ENCODE measurements at places on chromosomes 2 and 18.
A peak's percentile ranks its signal among the peaks of the same experiment; 100 is the strongest.

- peak; percentile 62 for DNase-seq
Observed at GRCh38 chr2:56184500-56185011, 766 bp downstream of the CCDC85A start.

GRCh38 chr2:173884025-173884802 lies 81.0 kb downstream of the SP3 start:
- no peak for DNase-seq

GRCh38 chr2:145090841-145091761 lies 571.2 kb upstream of the ZEB2 start:
- DNase-seq: no peak

DNA sequence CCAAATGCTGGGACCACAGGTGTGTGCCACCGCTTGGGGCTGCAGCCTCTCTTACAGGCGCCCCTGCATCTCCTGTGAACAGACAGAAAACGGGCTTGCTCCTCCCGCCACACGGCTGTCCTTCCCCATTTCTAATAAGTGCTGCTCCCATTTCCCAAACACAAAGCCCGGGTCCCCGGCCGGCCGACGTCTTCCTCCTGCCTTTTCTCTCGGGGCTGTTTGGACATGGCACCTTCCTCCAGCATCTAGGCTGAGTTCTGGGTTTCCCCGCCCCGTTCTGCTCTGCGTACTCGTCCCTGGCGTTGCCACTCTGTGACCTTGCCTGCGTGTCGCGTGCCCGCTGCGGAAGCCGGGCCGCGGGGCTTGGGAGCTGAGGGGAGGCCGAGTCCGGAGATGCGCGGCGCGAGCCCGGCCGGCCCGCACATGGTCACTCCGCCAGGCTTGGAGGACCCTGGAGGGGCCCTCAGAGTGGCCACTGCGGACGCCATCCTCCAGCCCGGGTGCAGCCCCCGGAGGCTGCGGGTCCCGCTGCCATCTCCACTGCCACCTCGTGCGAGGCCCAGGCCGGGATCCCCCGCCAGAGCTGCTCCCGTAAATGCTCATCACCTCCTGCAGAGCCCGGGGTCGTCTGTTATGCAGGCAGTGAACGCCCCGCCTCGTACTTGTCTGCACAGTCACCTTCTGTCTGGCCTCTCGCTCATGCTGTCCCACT lies 26.3 kb downstream of the PRELID3A start:
- no peak for DNase-seq

- DNase-seq: no peak
Observed at GRCh38 chr2:189203177-189203799, 23.7 kb upstream of the COL5A2 start.

DNA sequence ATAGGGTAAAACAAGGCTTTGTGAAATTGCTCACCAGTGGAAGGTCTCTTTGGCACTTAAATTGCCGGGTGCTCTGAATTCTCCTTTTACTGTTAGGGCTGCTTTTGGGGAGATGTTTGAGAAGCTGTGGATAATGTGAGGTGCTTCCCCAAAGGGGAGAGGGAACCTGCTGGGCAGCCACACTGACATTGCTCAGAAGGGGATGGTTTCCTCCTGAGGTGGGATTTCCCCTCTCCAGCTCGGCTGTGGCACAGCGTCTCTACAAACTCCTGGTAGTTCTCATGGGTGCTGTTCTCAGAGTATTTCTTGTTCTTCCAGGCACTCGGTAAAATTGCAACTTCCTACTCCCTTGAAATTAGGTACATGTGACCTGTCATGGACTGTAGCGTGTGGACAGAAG lies 124.2 kb downstream of the LPIN1 start:
- DNase-seq: no peak

DNA sequence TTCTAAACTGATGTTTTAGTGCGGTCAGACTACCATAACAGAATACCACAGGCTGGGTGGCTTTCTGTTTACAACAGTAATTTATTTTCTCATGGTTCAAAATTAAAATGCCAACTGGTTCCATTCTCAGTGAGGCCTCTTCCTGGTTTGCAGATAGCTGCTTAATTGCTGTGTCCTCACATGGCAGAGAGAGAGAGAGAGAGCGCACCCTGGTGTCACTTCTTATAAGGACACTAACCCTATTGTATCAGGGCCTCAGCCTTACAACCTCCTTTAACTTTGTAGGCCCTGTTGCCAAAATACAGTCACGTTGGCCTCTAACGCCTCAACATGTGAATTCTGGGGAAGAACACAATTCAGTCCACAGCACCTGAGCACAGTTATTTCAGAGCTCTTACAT lies 37.5 kb upstream of the ZNF385B start:
- DNase-seq: no peak

DNA sequence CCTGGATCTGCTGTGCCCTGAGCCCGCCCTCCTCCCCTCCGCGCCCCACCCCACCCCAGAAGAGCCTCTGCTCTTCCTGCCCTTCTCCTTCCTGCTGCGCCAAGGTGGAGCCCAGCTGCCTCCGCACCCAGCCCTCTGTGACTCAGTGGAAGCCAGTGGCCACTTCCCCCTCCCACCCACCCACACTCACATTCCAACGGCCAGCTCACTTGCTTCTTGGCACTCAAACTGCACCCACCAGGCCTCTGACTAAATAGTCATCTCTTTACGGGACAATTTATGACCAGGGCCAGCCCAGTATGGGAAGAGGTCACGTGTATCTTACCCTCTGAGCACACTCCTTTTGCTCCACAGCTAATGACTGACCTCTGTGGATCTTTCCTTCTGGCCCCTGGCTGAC lies 150.4 kb upstream of the SLC1A4 start:
- DNase-seq: peak; percentile 58

GRCh38 chr2:103010751-103011150 lies 248.9 kb downstream of the TMEM182 start:
- no peak for DNase-seq

GRCh38 chr2:213065583-213066442 lies 85.6 kb downstream of the IKZF2 start:
- no peak for DNase-seq

- DNase-seq: peak; percentile 54
Observed at GRCh38 chr2:126905991-126906390, 7.3 kb downstream of the TEX51 start.

DNA sequence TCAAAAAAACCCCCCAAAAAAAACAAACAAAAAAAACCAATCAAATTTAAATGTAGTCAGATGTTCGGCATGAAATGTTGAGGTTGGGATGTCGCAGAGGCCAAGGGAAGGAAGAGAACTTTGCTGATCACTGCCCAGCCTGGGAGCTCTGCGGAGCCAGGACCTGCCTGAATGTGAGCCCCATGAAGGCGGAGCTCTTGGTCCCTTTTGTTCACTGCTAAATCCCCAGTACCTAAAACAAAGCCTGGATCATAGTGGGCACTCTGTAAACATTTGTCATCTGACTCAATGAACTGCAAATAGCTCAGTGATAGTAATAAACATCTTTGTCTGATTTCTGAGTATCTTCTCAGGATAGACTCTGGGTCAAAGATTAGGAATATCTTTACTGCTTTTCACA lies 64.0 kb downstream of the NGEF start:
- DNase-seq: no peak

Data from suprapubic skin (tissue), 4 donors.